GM10248 (cell line): ENCODE measurements at places on chromosomes 16 and 17.

GRCh38 chr17:77675411-77675810 is 283.1 kb upstream of the TNRC6C start:
- DNase-seq, result no peak

DNA sequence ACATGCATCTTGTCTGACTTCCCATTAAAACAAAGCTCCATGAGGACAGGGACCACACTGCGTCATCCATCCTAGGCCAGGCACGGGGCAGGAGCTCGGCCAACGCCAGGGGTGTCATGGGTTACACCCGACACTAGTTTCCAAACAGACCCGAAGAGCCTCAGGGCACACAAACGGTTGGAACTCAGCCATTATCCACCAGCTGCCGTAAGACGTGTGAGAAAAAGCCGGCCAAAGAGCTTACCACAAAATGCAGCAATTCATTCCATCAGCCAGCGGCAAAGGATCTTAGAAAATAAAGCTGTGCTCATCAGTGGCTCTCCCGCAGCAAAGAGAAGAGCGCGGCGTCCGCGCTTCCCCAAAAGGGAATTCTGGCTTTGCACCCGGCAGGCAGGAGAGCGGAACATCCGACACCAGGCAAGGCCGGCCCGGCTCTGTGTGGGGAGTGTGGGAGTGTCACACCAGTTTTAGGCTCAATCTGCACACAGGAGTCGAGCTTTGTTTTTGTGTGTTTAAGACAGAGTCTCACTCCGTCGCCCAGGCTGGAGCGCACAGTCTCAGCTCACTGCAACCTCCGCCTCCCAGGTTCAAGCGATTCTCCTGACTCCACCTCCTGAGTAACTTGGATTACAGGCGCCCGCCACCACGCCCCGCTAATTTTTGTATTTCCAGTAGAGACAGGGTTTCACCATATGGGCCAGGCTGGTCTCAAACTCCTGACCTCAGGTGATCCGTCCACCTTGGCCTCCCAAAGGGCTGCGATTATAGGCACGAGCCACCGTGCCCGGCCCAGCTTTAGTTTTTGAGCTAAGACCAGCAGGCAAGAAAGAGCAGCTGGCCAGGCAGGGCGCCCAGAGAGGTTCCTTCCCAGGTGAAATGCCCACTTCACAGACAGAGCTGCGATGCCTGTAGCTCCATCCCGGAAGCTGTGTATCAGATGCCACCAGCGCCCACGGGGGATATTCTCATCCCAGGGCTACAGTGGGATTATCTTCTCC is 1.5 kb downstream of the SLC38A8 start:
- no peak for DNase-seq

DNA sequence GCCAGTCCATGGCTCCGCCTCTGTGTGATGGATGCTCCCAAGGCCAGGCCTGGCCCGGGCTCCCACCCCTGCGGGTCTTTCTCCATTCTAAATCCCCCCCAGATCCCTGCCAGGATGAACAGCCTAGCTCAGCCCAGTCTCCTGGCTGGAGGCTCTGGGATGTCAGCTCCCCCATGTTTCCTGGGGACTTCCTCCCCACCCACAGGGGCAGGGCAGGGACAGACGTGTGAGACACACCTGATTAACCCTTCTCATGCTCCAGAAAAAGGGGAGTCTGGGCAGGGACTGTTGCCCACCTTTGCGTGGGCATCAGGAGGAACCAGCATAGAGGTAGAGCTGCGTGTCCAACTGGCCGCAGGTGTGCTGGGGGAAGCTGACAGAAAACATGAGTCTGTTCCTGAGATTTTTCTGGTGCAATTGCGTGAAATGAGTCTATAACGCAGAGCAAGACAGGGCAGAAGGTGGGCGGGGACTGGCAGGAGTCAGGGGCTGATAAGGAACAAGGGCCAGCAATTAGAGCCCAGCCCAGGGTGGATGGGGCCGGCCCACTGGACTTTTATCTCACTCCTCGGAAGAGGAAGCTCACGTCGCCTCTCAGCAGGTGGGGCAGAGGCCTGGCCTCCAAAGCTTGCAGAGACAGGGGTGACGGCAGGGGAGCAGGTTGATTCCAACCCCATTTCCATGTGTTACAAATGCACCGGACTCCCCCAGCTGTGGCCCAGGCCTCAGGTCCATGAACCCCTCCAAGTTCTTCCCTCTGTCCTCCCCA is 238.2 kb downstream of the RBFOX3 start:
- no peak for DNase-seq

DNA sequence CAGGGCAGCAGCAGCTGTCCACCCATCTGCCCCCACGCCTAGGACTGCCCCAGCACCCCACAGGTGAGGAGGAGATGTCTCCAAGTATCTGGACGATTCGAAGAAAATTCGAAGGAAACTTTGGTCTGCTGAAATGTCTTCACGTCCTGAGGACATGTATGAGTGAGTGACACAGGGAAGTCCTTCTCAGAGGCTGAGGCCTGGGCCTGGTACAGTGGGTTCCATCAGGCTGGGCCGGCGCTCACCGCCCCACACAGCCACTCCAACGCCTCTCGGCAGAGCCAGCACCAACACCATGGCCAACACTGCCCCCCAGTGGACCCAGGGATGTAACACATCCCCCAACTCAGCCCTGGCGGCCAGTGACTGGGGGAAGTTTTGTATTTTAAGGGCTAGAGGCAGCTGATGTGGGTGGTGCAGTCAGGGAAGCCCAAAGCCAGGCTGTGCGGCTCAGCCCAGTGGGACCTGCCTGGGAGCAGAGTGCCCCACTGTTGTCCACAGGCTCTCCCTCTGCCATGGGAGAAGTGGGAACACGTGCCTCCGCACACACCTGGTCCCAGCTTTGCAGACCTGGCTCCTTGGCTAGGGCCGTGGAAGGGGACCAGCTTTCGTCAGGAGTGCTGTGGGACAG is 55.8 kb upstream of the FASN start:
- DNase-seq, result peak; percentile 92

DNA sequence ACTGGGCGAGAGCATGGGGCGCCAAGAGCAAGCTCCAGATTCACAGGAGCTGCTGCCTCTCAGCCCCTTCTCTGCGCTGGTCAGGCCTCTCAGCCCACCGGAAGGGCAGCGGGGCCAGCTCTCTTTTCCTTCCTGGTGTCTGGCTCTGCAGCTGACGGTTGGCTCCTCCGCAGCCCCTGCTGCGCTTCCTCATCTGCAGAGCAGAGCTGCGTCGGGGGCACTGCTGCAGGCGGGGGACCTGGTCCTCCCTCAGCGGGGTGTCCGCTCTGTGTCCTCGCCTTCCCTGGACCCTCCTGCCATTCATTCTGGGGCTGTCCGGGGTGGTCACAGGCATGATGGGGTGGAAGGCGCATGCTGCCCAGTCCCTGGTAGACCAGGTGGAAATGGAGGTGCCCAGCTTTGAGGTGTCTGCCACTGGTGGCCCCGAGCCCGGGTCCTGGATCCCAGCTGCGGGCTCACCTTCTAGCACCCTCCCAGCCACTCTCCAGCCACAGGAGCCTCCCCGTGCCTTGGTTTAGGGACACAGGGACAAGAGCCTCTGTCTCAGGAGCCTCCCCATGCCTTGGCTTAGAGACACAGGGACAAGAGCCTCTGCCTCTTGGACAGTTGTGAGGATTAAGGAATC is 84.8 kb downstream of the IRF8 start:
- DNase-seq, result no peak

DNA sequence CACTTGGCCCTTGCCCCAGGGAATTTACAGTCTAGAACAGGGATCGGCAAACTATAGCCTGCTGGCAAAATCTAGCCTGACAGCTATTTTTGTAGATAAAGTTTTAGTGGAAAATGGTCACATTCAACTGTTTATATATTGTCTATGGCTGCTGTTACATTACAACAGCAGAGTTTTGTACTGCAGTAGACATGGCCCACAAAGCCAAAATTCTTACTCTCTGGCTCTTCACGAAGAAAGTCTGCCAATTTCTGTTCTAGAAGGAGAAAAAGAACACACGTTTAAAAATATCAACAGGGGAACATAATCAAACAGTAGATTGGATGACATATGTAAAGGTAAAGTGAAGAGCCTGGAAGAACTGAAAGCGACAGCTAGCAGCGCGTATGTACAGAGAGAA is 33.2 kb upstream of the CCDC182 start:
- DNase-seq, result no peak

GRCh38 chr16:87619360-87620200 is 17.3 kb downstream of the JPH3 start:
- DNase-seq, result no peak

GRCh38 chr17:44794851-44795413 is 35.2 kb downstream of the GJC1 start:
- no peak for DNase-seq

DNA sequence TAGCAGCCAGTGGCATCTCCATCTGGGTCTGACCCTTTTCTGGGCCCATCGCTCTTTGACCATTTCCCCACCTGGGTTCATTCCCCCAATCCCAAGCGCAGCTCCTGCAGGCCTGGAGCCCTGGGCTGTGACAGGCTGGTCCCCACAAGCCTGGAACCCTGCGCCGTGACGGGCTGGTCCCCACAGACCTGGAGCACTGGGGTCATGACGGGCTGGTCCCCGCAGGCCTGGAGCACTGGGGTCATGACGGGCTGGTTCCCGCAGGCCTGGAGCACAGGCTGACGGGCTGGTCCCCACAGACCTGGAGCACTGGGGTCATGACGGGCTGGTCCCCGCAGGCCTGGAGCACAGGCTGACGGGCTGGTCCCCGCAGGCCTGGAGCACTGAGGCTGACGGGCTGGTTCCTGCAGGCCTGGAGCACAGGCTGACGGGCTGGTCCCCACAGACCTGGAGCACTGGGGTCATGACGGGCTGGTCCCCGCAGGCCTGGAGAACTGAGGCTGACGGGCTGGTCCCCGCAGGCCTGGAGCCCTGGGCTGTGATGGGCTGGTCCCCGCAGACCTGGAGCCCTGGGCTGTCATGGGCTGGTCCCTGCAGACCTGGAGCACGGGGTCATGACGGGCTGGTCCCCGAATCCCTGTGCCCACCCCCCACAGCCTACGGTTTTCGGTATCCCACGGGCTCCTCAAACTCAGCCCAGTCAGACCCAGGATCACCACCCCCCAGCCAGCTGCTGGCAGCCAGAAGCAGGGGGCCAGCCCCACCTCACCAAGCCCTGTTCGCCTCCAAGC is 16.6 kb downstream of the TMC6 start:
- no peak for DNase-seq

- DNase-seq, result no peak
Measured at GRCh38 chr16:54944002-54944401, 13.3 kb downstream of the IRX5 start.

GRCh38 chr17:27807567-27808470 is 7.5 kb upstream of the NOS2 start:
- peak; percentile 78 for DNase-seq

DNA sequence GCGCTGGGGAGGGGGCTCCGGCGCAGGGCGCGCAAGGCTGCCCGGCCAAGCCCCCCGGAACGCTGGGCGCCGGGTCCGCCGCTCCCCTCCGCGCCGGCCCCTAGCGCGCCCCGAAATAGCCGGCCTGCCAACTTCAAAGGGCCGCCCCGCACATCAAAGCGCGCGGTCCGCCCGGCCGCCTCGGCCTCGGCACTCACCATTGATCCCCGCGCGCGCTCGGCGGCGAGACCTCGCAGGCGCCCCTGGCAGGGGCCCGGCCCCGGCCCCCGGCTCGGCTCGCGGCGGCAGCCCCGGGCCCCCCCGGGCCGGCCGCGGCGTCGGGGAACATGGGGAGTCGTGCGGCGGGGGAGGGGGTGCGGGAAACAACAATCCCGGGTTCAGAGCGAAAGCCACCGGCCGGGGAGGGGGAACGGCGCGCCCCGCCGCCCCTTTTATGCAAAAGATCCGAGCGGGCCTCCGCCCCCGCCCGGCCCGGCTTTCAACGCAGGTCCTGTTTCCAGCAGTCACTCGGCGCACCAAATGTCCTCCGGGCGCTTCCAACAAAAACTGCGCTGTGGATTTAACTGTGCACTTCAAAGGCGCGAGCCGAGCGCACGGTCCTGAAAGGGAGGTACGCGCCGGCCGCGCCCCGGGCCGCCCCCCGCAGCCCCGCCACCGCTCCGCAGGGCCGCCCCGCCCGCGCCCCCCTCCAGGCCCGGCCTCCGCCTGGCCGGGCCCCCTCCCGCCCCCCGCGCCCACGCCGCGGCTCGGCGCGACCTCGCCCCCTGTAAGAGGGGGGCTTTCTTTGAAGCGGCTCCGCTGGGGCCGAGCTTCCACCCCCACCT is 608 bp downstream of the AXIN2 start:
- peak; percentile 61 for DNase-seq

GRCh38 chr17:4596636-4597380 is 12.5 kb downstream of the SMTNL2 start:
- DNase-seq, result no peak

- no peak for DNase-seq
Measured at GRCh38 chr16:89052191-89052889, 41.3 kb upstream of the ACSF3 start.

GRCh38 chr17:42535155-42536047 is 640 bp upstream of the NAGLU start:
- DNase-seq, result no peak

DNA sequence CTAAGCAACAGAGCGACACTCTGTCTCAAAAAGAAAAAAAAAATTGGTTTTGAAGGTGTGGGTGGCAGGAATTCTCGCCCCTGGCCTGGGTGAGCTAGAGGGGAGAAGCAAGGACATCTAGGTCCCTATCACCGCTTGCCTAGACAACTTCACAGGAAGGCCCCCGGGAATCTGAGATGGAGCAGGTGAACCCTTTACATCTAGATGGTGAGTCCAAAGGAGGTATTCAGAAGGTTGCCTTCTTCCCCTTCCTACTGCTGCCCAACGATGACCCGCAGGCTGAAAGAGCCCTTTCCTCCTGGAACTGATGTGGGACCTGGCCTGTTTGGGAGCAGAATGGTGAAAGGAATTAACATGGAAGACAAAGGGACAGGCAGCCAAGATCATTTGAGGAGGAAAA is 1.3 kb upstream of the CRYBA1 start:
- no peak for DNase-seq

DNA sequence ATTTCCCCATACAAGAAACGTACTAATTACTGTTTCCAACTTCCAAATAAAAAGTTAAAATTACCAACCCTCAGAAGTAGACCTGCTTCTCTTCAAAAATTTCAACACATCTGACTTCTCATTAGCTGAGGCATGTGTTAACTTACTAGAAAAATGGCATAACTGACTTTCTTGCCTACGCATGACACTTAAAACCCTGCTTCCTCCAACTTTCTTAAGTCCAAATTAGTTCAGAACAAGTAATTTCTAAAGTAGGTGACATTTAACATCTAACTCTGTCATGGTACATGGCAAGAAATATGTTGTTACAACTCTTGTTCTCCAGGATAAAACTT is 6.7 kb downstream of the USP7 start:
- DNase-seq, result no peak

- no peak for DNase-seq
Measured at GRCh38 chr17:14790521-14790920, 474.6 kb downstream of the PMP22 start.

DNA sequence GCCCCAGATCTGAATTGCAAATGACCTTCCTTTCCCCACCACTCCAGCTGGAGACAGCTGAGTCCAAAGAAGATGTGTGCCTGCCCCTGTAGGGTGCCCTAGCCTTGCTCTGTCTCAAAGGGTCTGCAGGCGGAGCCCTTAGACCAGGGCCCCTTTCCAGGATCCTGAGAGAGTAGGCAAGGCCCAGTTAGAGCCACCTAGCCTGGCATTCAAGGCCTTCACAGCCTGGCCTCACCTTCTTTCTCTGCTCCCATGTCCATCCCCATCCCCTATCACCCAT is 66.6 kb upstream of the LHX1 start:
- no peak for DNase-seq
